ENCODE measurements at places on chromosomes 16 and 17.

- peak; percentile 82 for DNase-seq
Observed at GRCh38 chr16:471353-472198, 46.1 kb downstream of the RAB11FIP3 start.

GRCh38 chr17:76500747-76501017 lies 541 bp downstream of the RHBDF2 start:
- no peak for DNase-seq

GRCh38 chr17:37813751-37814150 lies 68.9 kb upstream of the HNF1B start:
- DNase-seq = peak; percentile 22

DNA sequence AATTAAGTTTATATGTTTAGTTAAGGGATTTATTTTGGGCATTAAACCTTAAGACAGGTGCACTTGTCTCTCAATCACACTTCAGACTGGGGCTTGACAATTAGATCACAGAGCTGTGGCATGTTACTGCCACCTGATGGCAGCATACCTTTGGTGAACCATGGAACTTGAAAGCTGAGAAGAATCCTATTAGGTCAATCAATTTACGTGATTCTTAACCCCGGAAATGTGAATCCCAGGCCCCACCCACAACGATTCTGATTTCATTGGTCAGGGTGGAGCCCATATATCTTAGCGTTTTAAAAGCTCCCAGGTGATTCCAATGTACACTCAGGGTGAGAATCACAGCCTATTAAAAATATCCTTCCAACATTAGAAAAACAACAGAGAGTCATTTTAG lies 91.0 kb downstream of the GSG1L start:
- peak; percentile 6 for DNase-seq

DNA sequence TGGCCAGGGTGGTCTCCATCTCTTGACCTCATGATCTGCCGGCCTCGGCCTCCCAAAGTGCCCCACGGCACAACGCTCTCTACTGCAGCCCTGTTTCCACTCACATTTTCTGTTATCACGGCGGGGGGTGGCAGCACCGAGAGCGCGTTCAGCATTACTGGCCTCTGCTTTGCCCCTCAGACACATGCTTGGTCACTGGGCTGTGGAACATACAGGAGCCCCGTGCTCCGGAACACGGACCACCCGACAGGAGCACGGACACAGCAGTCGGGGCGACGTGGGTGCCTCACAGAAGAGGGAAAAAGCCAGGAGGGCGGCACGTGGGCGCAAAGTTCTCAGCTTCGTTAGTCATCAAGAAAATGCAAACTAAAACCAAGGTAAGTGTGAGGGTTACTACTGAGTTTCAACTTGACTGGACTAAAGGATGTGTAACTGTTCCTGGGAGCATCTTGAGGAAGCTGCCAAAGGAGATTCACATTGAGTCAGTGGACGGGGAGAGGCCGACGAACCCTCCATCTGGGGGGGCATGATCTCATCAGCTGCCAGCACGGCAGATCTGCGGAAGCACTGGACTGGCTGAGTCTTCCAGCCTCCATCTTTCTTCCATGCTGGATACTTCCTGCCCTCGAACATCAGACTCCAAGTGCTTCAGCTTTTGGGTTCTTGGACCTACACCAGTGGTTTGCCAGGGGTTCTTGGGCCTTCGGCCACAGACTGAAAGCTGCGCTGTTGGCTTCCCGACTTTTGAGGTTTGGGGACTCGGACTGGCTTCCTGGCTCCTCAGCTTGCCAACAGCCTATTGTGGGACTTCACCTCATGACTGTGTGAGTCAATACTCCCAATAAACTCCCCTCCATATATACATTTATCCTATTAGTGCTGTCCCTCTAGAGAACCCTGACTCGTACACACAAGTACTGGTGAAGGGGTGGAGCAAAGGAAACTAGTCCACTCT lies 106.8 kb downstream of the ZNF778 start:
- peak; percentile 59 for DNase-seq

DNA sequence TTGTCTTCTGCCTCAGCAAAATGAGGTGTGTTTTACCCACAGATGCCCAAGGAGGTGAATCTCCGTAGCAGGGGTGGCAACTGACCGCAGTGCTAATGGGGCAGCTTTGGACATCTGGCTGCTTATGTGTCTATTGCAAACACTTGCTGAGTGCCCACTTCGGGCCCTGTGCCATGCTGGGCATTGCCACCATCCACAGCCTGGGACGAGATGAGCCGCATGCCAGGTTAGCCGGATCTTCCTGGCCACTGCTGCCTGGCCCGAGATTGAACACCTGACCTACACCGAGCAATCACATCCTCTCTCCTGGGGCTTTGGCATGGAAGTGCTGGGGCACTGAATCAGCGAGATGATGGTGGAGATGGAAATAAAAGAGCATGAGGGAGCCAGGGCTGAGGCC lies 238.7 kb downstream of the GSG1L start:
- DNase-seq = no peak

GRCh38 chr16:81445966-81446906 lies 1.6 kb downstream of the CMIP start:
- peak; percentile 78 for DNase-seq

DNA sequence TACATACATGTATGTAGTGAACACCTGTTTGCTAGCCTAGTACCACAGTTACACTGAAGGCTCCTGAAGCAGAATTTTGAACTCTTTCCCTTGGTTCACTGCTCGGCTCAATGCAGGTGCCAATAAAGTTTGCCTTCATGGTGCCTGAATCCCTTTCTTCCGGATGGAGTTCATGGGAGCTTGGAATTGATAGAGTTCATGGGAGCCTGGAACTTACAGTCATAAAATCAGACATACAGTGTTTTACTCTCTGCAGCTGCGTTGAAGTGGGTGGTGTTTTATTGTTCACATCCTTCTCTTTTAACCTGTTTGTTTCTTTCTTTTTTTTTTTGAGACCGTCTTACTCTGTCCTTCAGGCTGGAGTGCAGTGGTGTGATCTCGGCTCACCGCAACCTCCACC lies 29.2 kb upstream of the ABR start:
- no peak for DNase-seq

- DNase-seq = peak; percentile 100
Observed at GRCh38 chr16:84832488-84833143, 12.8 kb downstream of the CRISPLD2 start.

DNA sequence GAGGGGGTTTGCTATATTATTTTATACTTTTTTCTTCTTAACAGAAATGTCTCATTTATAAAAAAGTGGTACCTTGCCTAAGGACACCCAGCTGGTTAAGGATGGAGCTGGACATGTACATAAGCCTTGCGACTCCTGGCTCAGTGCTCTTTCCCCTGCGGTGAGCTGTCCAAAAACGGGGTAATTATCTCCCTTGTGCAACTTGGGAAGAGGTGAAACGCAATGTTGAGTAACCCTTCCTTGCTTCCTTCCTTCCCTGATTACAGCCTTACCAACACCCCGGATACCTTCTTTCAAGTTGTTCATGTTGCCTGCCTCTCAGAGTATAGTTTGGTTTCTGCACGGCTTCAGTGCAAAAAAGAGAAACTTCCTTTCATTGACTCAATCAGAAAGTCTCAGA lies 94.1 kb upstream of the XYLT1 start:
- DNase-seq = no peak
